Hair follicle dermal papilla cell (primary cell): ENCODE measurements at places on chromosomes 2 and 18. TPM values are rescaled to one million over a fixed set of nuclear protein-coding genes. Genes with fewer than 3 reads are reported as not detected.

ZBTB7C gene
- total RNA-seq = not detected in 2 replicates

ALK gene
- total RNA-seq = 0.12 and 0.16 TPM in 2 replicates

TUBB8B gene
- not detected in 2 replicates for total RNA-seq

NPPC gene
- total RNA-seq = not detected in 2 replicates

SNRPD1 gene
- 5.5 and 10.3 TPM in 2 replicates for total RNA-seq

CCDC150 gene
- total RNA-seq = 4.5 and 5.0 TPM in 2 replicates

OR6B2 gene
- not detected in 2 replicates for total RNA-seq

ST6GAL2 gene
- 0.49 and 1.6 TPM in 2 replicates for total RNA-seq

SNX17 gene
- 161 and 169 TPM in 2 replicates for total RNA-seq

LYG1 gene
- total RNA-seq = 0.32 TPM in 1 of 2 replicates, not detected in the other

TIA1 gene
- 49.2 and 76.9 TPM in 2 replicates for total RNA-seq

CAPN14 gene
- 0.12 and 0.32 TPM in 2 replicates for total RNA-seq

ALLC gene
- total RNA-seq = not detected in 2 replicates

IL1A gene
- 0.49 TPM in 1 of 2 replicates, not detected in the other for total RNA-seq

CMPK2 gene
- total RNA-seq = 3.0 and 6.0 TPM in 2 replicates

MPP4 gene
- total RNA-seq = 0.73 and 0.97 TPM in 2 replicates

FBXO36 gene
- total RNA-seq = 4.6 and 4.7 TPM in 2 replicates

DUSP19 gene
- total RNA-seq = 2.4 and 3.4 TPM in 2 replicates

SLC5A7 gene
- not detected in 2 replicates for total RNA-seq

MC2R gene
- not detected in 2 replicates for total RNA-seq

ANKMY1 gene
- total RNA-seq = 10.6 and 11.2 TPM in 2 replicates

ACOXL gene
- total RNA-seq = not detected in 2 replicates

RIT2 gene
- total RNA-seq = not detected in 2 replicates

AKAIN1 gene
- total RNA-seq = not detected in 2 replicates
